Anterior cingulate cortex (tissue), 58 donors: ENCODE measurements at places on chromosomes 12 and 14.

DNA sequence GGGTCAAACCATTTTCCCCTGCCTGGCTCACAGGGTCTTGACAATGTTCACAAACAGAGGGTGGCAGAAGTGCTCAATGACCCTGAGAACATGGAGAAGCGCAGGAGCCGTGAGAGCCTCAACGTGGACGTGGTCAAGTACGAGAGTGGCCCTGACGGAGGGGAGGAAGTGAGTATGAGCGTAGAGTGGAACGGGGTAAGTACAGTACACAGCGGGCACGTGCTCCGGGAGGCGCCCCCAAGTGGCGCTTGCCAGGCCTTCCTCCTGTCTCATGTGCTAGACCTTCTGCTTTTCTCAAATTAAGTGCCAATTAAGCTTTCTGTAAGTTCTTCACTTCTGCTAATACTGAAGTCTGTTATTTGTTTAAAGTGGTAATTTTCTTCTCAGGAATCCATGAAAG is 35.9 kb downstream of the XRCC3 start:
- no peak for DNase-seq

DNA sequence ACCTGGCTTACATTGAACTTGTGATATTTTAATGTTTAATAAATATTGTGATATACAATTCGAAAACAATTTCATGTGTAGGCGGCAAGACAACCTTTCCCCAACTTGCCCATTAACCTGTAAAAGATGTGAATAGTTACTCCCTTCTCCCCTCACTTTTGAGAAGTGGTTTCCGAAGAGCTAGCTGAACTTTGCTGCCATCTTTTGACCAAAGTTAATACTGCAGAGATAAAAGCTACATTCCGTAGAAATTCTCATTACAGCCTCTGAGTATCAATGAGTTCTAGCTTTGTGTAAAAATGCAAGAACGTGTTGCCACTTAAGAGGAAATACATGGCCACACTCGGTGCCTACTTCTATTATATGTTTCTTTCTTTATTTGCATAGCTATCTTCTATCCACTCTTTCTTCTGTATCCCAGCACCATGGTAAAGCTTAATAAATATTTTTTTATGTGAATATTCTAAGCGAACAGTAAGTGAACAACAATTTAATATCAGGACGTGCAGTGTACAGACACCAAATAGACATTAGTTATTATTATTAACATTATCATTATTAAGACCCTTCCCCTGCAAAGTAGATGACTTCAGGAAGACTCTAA is 105.1 kb upstream of the TMEM260 start:
- DNase-seq = no peak

GRCh38 chr14:94364037-94364436 is 24.4 kb downstream of the SERPINA1 start:
- no peak for DNase-seq

DNA sequence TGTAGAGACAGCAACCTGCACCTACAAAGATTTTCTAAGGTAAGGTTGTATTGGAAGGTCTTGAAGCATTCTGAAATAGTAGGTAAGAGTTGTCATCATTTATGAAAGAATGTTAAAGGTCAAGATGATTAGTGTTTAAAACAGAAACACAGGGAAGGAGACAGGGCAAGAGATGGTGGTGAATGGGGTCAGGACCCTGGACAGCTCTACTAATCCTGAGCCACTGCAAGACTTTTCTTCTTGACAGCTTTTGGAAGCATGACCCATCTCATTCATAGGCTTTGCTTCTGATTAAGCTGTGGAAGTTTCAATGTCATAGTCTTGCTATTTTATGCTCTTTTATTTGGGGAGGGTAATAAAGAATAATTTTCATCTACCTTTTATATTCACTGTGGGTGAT is 75.5 kb upstream of the CAND1 start:
- DNase-seq = no peak

DNA sequence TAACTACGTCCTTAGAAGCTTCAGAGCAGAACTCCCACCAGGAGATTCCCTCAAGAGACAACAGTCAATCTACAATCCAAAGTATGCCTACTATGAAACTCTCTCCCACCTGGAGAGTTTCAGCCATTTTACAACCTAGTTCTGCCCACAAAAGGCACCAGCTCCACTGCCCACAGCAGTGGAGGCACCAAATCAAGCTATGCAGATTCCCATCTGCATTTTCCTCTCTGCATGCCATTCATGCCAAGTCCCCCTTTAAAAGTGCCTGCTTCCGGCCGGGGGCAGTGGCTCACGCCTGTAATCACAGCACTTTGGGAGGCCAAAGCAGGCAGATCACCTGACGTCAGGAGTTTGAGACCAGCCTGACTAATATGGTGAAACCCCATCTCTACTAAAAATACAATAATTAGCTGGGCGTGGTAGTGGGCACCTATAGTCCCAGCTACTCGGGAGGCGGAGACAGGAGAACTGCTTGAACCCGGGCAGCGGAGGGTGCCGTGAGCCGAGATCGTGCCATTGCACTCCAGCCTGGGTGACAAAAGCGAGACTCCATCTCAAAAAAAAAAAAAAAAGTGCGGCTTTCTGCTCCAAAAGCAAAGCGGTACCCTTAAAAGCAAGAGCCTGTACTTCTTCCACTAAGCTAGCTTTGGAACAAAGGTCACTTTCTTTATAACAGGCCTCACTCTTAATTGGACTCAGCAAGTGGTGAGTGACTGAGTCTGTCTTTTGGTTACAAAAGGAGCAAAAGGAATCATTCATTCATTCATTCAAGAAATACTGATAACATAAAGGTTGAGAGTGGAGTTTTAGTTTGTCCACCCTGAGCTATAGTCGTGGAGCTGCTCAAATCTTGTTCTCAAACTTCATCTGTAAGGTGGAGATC is 10.1 kb upstream of the DLGAP5 start:
- no peak for DNase-seq

GRCh38 chr12:63079791-63080502 is 71.1 kb downstream of the AVPR1A start:
- DNase-seq = no peak

GRCh38 chr14:91350483-91350812 is 67.2 kb downstream of the CCDC88C start:
- no peak for DNase-seq

GRCh38 chr12:92242907-92243306 is 97.3 kb upstream of the BTG1 start:
- peak; percentile 2 for DNase-seq

GRCh38 chr14:96673706-96674105 is 123.5 kb upstream of the VRK1 start:
- DNase-seq = no peak
